ENCODE measurements at places on chromosomes 3 and 15.

- DNase-seq: no peak
Measured at GRCh38 chr3:46670000-46670890, 23.2 kb downstream of the ALS2CL start.

- no peak for DNase-seq
Measured at GRCh38 chr3:166444336-166444735, 607.1 kb upstream of the BCHE start.

GRCh38 chr3:188633206-188633605 lies 479.2 kb downstream of the LPP start:
- DNase-seq: no peak

GRCh38 chr3:165835431-165835830 lies 1.8 kb downstream of the BCHE start:
- DNase-seq: no peak

- DNase-seq: no peak
Measured at GRCh38 chr15:89908226-89908625, 4.5 kb downstream of the ARPIN start.

- DNase-seq: peak; percentile 68
Measured at GRCh38 chr3:134291319-134292254, 40.9 kb upstream of the RYK start.

GRCh38 chr15:100780208-100780800 lies 99.3 kb upstream of the ALDH1A3 start:
- DNase-seq: no peak

DNA sequence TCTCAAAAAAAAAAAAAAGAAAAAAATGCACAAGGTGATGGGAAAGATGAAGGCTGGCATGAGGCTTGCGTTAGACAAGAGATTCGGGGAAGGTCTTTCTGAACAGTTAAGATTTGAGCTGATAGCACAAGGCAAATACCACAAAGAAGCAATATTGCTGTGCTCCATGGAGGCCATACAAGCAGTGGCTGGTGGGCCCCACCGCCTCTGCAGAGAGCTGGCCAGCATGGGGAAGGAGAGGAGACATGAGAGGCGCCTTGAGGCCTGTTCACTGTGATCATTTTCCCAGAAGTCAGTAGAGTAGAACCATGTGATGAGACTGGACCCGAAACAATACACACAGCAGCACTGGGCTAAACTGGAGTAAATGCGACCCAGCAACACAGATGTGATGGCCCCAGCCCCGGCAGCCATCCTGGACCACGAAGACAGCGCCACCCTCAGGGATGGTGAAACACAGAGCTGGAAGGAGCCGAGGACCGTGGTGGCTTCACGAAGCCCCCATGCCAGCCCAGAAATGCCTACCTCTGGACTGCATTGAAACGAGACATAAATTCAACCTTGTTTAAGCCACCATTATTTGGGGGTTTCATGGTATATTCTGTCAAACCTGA lies 5.5 kb downstream of the XXYLT1 start:
- DNase-seq: no peak

GRCh38 chr3:44721231-44722102 lies 8.0 kb upstream of the ZNF501 start:
- peak; percentile 21 for DNase-seq

- DNase-seq: peak; percentile 83
Measured at GRCh38 chr15:34708422-34708821, 46.4 kb downstream of the GJD2 start.

GRCh38 chr3:43883729-43884396 lies 193.1 kb downstream of the ABHD5 start:
- DNase-seq: no peak

- DNase-seq: no peak
Measured at GRCh38 chr15:80747317-80748053, 31.7 kb upstream of the CEMIP start.

DNA sequence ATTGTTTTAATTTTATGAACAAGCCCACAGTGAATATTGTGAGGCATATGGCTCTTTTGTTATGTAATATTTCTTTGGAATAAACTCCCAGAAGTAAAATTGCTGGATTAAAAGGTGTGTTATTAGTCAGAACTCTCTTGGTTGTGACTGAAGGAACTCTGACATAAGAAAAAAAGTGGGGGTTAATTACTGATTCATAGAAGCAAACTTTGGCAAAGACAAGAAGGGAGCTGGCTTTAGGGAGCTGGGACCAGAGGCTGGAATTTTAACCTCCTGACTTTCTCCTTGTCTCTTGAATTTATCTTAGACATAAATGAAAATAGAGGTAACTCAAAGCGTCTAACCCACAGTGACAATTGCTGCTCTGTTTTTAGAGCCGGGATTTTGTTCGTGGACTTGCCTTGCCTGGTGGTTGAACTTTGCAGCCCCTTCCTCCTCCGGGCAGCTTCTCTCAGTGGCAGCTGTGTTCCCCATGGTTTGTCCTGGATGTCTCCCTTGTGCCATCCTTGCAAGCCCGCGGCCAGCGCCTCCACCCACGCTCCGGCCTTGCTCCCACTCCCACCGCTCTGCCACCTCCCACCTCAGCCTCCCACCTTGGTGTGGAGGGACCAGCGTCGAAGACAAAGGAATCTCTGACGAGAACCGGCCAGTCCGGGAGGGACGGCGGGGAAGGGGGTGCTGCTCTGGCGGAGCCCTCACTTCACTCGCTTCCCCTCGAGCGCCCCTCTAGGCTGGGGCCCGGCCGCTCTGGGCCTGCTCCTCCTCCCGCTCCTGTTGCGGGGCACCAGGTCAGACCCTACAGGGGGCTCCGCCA lies 28.0 kb downstream of the ARHGAP31 start:
- DNase-seq: peak; percentile 19

- no peak for DNase-seq
Measured at GRCh38 chr15:37767841-37768455, 166.5 kb upstream of the TMCO5A start.

DNA sequence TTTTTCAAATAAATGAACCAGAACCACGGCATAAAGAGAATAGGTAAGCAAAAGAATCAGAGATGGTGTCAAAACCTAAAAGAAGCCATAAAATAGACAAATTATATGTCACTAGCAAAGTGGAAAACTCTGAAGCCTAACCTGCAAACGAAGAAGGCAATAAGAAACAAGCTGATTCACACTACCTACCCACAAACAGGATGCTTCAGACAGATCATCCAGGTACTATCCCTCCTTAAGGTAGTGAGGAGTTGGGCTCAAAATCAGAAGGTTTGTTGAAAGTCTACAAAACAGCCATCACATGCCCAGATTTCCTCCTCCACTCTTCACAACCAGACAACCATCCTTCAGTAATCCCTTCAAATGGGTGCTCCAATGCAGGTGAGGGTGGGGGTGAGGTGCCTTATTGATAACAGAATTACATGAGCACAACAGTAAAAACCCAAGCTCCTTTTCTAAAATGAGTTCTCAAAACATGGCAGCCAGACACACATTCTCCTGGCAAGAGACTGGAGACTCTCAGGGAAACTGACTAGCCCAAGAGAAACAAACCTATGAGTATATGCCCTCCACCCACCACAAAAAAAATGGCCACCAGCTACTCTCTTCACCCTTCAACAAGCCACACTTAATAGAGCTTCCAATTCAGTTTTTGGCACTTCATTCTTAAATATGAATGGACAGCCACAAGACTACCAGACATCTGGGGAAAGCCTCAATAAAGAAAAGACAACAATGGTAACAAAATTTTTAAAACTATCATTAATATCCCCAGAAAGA lies 6.4 kb downstream of the KPNA1 start:
- DNase-seq: no peak

GRCh38 chr3:195081242-195081963 lies 189.6 kb downstream of the XXYLT1 start:
- DNase-seq: peak; percentile 64

- DNase-seq: peak; percentile 60
Measured at GRCh38 chr3:10867384-10867783, 51.4 kb downstream of the SLC6A11 start.

DNA sequence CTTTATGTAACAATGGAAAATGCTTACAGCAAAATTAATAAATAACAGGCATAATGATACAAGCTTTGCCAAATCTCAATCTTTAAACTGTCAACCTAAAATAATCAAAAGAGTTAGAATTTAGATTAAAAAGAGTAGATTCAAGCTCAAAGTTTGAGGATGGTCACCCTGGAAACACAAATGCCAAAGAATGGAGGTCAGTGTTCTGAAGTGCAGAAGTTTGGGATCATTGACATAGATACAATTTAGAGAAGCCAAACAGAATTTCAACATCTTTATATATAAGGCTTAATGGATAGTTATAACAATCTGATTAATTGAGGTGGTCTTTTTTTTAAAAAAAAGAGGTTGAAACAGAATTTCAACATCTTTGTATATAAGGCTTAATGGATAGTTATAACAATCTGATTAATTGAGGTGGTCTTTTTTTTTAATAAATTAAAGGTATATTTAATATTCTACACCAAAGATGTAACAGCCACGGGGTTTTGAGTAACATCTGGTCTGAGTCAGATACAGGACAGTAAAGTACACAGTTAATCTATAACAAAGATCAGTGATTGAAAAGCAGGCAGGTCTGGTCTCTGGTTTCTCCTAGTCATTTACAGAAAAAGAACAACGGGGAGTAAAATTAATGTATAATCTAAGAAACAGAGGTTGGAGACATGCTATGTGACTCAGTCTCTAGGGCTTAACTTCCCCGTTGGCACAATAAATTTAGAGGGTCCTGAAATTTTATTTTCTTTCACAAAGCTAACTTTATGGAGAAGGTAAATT lies 490.7 kb downstream of the GBE1 start:
- no peak for DNase-seq

- no peak for DNase-seq
Measured at GRCh38 chr15:37900326-37901221, 33.9 kb upstream of the TMCO5A start.

DNA sequence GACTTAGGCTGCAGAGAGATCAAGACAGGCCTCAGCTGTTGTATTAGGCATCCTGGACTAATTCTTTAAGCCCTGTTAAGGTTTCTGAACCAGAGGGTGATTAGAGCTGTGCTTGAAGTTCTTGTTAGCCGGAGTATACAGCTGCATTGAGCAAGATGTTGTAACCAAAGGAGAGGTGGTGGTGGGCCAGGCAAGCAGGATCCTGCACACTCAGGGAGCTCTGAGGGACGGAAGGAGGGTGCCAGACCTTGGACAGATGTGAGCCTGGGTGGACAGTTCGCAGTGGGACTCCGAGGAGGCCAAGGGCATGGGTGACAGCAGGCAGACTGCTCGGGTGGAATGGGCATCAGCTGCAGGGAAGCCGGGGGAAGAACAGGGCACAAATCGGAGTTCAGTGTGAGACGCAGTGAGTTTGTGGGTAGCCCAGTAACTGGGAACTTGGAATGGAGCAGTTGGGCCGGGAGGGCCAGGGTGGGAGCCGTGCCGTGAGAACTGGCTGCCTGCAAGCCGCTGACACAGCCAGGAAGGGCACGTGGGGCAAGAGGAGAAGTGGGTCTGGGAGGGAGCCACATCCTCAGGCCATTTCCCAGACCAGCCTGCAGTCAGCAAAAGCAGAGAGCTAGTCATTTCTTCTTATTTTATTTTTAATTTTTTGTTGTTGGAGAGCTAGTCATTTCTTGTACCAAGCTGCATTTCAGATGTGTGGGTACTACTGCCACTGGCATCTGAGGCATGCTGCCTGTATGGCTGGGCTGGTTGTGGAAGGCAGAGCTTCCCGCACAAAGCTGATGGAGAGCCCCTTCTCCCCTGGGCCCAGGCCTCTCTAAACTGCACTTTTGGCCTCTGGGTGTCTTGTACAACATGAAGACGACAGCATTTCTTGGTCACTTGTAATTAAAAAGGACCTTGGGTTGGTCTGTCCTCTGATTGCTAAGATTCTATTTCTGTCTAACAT lies 61.0 kb downstream of the PGPEP1L start:
- DNase-seq: no peak

DNA sequence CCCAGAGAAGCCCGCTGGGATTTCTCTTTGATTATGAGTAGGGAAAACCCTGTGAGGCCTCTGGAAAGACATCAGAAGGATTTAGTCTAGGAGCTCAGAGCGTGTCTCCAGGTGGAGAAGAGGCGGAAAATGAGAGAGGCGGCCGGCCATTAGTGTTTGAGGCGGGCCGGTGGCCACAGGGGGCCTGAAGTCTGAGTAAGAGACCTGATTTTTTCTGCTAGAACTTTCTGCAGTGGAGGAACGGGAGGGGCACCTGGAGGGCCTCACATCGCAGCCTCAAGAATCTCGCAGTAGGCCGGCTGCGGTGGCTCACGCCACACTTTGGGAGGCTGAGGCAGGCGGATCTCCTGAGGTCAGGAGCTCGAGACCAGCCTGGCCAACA lies 28.5 kb downstream of the KLHDC8B start:
- no peak for DNase-seq

GRCh38 chr3:33231756-33232465 lies 13.3 kb upstream of the SUSD5 start:
- DNase-seq: no peak

GRCh38 chr3:144109944-144110343 lies 138.3 kb downstream of the DIPK2A start:
- DNase-seq: no peak

DNA sequence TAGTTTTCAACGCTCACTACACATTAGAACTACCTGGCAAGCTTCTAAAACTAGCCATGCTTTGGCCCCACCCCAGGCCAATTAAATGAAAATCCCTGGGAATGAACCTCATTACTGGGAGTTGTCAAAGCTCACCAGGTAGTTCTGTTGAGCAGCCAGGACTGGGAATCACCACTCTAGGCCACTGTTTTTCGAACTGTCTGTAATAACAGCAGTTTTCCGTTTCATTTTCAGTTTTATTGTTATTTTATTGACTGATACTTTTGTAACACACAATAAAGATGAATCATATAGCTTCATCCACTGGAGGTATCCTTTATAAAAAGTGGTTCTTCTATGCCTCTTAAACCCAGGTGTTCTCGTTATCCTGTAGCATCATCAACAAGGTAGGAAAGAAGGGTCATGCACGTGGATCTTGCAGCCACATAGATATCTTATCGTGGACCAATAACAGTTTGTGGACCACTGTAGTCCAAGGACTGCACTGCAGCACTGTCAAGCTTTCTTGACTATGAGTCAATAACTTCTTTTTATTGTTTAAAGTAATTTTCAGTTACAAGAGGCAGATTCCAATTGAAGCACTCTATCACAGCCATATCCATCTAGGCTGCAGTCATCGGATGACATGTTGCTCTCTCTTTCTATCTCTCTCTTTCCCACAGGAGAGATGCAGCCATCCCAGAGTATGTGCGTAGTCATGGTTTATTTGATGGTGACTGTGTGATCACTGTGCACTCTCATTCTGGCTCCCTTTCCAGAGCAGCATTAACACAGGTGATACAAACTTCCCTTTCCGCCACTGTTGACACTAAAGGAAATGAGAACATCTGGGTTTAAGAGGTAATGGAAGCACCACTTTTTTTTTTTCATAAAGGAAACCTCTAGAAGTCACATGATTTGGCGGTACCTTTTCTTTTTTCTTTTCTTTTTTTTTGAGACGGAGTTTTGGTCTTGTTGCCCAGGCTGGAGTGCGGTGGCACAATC lies 39.0 kb upstream of the BLM start:
- DNase-seq: no peak

GRCh38 chr3:183698756-183699155 lies 1.2 kb downstream of the YEATS2 start:
- DNase-seq: peak; percentile 61

All from hematopoietic multipotent progenitor cell treated with erythropoietin and hydrocortisone succinate and interleukin-3 and kit ligand, for 6 days (in vitro differentiated cells).